ENCODE measurements at places on chromosomes 16 and 17.

GRCh38 chr16:22614271-22614947 lies 103.7 kb downstream of the NPIPB5 start:
- DNase-seq = no peak

GRCh38 chr17:14398766-14399165 lies 97.9 kb downstream of the HS3ST3B1 start:
- DNase-seq = no peak

DNA sequence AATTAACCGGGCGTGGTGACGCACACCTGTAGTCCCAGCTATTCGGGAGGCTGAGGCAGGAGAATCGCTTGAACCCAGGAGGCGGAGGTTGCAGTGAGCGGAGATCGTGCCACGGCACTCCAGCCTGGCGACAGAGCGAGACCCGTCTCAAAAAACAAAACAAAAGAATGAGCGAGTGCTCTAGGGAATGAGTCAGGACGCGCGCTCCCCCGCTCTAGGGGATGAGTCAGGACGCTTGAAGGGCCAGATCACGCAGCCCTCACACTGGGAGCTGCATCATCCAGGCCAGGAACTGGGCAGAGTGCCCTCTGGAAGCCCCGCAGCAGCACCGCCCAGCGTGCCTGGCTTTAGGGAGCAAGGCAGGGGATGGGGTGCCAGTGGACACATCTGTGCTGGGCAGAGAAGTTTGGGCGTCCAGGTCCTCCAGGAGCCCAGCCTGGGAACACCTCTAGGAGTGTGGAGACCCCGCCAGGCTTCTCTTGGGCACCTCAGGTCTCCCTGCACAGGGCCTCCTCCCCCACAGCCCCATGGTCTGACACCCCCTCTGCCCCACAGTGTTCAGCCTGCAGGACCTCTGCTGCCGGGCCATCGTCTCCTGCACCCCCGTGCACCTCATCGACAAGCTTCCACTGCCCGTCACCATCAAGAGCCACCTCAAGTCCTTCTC lies 3.9 kb upstream of the WFIKKN1 start:
- peak; percentile 96 for DNase-seq

DNA sequence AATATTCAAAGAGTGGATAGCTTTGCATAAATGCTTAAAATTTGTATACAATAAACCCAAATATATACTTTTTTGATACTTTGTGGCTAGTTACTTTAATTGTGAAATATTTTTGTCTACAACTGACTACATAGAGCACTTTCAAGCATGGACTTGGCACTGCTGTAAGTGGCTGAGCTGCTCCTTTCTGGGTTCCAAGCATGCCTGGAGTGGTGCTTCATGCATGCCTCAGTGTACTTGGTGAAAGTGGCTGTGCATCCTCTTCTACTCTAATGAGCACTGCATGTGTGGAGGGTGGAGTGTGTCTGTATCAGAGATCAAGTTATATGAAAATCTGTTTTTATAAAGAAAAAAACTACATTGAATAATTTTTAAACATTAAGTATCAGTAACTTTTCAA lies 94.1 kb downstream of the OMG start:
- DNase-seq = peak; percentile 7

DNA sequence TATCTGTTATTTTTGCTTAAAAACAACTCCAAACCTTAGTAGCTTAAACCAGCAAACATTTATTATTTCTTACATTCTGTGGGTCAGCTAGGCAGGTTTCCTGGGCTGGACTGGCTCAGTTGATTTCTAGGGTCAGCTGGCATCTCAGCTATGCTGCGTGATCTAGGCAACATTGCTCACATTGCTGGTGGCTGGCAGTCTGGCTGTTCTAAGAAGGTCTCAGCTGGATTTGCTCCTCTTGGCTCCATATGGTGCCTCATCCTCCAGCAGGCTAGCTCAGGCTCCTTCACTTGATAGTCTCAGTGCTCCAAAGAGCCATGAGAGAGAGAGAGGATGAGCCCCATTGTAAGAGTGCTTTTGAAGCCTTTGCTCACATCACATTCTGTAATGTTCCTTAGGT lies 470.6 kb upstream of the CDH5 start:
- DNase-seq = no peak

- DNase-seq = peak; percentile 70
These were observed 3.3 kb downstream of the COL1A1 start for GRCh38 chr17:50198026-50198669.

DNA sequence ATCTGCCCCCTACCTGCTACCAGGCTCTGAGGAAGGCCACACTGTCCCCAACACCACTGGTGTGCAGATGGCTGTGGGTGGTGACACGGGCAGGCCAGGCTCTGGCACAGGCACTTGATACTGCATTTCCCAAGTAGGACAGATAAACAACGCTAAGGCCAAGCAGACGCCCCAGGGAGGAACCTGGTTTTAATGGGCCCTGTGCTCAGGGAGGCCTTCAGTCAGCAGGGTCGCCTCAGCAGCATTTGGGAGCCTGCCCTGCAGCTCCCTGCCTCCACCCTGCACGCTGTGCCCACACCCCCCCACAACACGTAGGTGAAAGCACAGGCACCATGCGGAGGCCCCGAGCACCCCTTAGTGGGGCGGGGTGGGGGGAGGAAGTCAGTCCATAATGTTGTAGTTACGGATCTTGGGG lies 3.3 kb upstream of the FASN start:
- no peak for DNase-seq

- DNase-seq = peak; percentile 2
These were observed 18.8 kb downstream of the RPH3AL start for GRCh38 chr17:333626-334396.

GRCh38 chr17:71003736-71004135 lies 834.4 kb downstream of the KCNJ2 start:
- no peak for DNase-seq

- DNase-seq = no peak
These were observed 1.5 kb downstream of the SLC35G3 start for GRCh38 chr17:35192708-35193107.

DNA sequence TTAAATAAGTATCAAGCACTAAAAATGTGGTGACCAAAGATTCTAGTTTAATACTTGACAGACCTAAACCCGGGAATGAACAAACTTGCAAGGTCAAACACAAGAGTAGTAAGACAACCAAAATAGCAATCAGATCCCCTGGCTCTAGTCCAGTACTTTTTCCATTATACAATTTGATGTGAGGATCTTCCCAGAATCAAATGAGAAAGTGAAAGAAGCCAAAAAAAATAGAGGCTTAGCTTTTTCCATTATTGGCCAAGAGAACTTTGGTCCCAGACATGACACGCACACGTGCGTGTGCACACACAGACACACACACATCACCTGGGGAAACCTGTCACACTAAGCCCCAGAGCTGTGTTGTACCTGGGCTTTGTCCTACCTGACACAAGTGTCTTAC lies 300.6 kb upstream of the CDH5 start:
- DNase-seq = no peak
